ENCODE measurements at places on chromosomes 13 and 19.

DNA sequence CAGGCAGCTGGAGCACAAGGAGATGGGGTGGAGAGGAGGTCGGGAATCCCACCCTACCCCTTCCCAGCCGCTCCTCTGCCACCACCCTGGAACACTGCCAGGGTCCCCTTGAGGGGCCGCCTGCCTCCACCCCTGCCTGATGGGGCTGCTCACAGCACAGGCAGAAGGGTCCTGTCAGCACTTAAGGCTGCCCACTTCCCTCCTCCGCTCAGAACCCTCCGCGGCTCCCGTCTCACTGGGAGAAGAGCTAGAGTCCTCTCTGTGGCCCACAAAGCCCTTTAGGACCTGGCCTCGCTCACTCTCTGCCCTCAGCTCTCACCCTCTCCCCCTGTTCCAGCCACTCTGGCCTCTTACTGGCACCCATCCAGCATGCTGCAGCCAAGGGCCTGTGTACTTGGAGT lies 3.4 kb upstream of the POLD1 start:
- no peak for DNase-seq

DNA sequence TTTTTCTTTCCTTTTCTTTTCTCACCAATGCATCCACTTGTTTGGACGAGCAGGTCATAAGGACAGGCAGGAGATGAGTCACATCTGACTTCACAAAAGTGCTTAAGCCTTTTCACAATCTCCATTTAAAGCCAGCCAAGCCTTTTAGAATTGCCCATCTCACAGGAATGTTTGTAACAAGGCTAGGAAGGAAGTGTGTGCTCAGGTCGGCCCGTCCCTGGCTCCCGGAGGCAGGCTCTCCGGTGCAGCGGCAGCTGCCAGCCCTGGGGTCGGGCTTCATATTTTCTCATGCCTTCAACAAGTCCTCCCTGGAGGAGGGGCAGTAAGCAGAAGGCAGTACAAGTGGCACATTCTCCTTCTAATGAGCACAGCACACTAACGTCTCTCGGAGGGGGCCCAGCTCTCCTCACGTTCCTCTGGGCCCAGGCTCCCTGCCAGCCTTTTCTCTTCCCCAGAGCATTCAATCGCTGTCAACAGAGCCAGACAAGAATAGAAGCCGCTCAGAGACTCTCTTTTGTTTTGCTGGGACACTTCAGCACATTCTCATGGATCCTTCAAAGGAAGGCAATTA lies 180.5 kb downstream of the COL4A1 start:
- DNase-seq, result peak; percentile 70

DNA sequence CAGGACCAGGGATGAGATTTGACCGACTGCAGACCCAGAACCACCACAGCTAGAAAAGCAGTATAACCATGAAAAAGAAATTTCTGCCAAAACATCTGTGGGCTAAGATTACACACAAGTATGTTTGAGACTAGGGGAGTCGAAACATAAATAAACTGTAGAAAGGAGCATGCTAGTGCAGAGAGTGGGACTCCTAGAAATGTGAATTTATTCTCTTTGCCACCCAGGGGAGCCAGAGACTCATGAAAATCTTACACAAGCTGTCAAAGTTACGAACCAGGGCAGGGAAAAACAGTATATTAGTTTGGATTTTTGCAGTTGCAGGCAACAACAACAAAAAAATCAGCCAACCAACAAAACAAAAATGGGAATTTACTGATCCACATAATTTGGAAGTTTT lies 12.3 kb upstream of the HSPH1 start:
- DNase-seq, result no peak

DNA sequence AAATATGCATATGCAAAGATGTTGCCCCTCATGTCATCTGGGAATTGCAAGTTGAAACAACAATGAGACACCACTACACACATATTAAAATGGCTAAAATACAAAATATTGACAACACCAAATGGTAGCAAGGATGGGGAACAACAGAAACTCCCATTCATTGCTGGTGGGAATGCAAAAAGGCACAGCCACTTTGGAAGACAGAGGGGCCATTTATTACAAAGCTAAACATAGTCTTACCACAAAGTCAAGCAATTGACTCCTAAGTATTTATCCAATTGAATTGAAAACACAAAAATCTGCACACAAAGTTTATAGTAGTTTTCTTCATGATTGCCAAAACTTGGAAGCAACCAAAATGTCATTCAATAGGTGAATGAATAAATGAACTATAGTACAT lies 6.1 kb upstream of the SERPINE3 start:
- no peak for DNase-seq

DNA sequence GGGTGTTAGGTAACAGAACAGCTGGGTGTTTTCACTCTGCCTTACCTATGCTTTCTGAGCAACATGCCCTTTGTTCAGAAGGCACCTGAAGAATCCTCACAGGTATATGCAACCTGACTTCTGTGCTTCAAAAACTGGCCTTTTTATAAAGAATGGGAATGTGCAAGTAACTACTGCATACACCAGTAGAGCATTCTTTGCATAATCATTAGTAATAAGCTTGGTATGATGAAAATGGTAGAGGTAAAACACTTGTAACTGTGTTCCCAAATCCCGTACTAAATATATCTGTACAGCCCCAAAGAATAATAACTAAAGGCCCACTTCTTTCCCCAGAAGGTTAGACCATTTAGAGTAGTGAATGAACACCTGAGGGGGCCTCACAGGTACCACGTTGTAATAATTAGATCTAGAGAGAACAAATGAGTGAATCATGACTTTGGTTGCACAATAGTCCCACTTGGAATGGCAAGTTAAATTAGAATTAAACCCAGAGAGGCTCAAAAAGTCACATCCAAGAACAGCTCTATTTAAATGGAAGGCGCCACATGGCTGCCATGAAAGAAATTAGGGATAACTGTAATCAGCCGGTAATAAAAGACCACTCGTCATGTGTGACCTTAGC lies 413.9 kb downstream of the KLF12 start:
- DNase-seq, result no peak

DNA sequence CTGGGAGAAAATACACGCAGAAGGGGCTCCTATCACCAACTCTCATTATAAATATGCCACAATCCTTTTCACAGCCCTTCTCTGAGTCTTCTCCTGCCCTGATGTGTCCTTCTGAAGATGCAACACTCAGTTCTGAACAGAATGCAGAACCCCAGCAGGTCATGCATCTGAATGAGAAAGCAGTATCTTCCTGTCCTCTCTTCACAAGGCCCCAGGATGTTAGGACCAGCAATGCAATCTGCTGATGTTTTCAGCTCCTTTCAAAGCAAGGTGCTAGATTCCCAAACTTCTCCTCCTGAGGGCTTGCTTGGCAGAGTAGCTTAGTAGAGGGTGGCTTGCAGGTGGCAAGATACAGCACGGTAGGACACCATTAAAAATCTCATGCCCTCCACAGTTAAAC lies 22.3 kb upstream of the DOCK9 start:
- no peak for DNase-seq

DNA sequence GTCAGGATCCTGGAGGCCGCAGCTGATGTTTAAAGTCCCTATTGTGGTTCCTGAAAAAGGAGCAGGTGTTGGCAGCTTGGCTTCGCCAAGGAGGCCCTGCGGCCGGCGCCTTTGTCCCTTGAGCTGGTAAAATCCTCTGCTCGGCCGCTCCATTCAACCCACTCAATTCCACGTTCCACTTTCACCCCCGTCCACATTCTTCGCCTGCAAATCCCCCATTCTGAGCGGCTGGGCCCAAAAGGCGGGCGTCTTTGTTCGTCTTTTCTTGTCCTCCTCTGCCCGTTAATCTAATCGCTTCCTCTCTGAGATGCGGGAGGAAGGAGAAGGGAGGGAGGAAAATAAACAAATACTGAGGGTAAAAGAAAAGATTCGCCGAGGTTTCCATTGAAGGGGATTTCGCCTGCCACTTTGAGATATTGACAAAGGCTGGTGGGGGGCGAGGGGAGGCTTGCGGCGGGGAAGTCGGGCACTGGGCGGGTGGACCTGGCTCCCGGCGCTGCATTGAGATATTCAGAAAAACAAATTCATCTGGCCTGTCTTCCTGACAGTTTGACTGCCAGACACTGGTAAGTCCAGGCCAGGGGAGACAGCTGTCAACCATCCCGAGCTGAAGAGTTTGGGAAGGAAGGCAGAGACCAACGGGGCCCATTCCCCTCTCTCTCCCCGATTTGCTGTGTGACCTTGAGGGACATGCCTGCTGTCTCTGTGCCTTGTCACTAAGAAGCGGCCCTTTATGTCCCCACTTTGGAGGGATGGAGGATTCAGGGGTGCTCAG lies 37.6 kb downstream of the ZNRF4 start:
- no peak for DNase-seq

DNA sequence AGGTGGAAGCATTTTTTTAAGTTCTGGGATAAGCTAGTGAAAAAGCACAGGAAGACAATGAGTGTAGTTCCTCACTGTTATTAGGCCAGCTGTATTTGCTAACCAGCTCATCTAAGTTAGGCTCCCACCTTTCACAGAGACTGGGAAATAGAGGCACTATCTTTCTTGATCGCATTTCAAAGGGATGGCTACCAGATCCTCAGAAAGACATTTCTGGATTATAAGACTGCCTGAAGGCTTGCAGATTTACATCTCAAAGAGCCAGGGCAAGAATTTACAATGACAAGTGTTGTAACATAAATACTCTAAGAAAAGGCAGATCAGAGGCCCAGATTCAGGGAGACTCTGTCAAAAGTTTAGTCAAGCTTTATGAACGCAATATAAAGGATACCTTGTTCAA lies 1005.5 kb downstream of the PCDH9 start:
- no peak for DNase-seq

DNA sequence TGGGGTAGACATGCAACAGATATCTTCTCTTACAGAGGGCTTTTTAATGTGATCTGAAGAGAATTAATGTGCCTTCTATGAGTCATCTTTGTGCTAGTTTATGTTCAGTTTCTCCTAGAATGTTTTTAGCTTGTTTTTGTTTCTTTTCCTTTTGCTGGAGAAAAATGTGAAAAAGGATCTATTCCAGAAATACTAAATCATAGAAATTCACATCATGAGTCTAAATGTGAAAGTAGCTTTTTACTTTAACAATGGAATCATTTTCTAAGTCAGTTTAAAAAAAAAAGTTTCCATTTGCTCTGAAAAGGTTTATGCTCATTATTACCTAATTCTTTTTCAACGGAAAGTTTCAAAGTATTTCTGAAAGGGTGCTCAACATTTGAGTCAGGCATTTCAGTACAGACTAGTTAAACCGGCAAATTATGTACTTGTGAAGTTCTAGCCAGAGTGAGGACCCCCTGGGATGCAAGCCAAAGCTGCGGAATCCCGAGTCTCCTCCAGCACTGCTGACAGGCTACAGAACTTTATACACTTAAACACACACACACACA lies 72.9 kb downstream of the SPATA13 start:
- DNase-seq, result peak; percentile 79

- DNase-seq, result no peak
Measured at GRCh38 chr19:16233836-16234551, 36.3 kb downstream of the AP1M1 start.
